PC-9 (cell line): ENCODE measurements at places on chromosomes 12 and 14. TPM values are rescaled to one million over a fixed set of nuclear protein-coding genes. Genes with fewer than 3 reads are reported as not detected.

- H3K36me3 ChIP-seq: no peaks in the 10 kb centered on the region
- no peak for DNase-seq
- peaks cover 16% of the 10 kb centered on the region for H3K27me3 ChIP-seq
Observed at GRCh38 chr14:96592591-96593386, 90.6 kb downstream of the PAPOLA start.

- peak overlapping the region; percentile 80 for H3K27ac ChIP-seq
- peaks cover 21% of the 10 kb centered on the region for H3K4me1 ChIP-seq
- DNase-seq: peak; percentile 66
Observed at GRCh38 chr12:64610660-64611340, 505 bp downstream of the RASSF3 start.

INHBE gene
- total RNA-seq: 0.73 and 0.90 TPM in 2 replicates

COQ6 gene
- 25.4 and 25.7 TPM in 2 replicates for total RNA-seq

DNA sequence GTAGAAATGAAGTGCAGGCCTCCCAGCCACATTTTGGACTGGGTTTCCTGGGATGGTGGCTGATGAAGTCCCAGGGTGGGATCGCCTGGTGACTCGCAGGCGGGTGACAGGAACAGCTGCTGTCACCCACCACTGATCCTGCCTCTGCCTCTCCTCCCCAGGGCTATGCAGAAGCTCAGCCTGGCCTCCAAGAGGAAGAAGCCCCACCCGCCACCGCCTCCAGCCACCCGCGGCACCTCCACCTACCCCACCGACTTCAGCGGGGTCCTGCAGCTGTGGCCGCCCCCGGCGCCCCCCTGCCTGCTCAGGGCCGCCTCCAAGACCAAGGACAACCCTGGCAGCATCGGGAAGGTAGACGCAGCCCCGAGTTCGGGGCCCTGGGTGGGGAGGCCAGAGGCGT, 28.3 kb downstream of the KIF26A start:
- H3K27ac ChIP-seq: no peak overlapping the region
- H3K4me1 ChIP-seq: peaks cover 6% of the 10 kb centered on the region; the same call in 1 of the 2 replicates
- no peak for DNase-seq
- peaks cover 88% of the 10 kb centered on the region for H3K27me3 ChIP-seq
- H3K36me3 ChIP-seq: no peaks in the 10 kb centered on the region
- no peak overlapping the region for H3K4me3 ChIP-seq

DNA sequence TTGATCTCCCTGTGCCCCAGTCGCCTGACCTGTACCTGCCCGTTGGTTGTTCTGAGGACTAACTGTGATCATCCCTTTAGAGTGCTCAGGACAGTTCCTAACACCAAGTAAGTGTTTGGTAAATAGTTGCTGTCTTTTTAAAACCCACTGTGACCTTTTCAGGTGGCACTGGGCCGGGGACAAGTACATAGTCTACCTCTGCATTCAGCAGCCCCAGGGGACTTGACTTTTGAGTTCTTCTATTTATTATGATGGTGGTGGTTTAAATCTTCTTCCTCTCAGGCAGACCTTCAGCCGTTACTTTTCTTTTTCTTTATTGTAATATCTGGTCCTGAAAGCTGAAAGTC, 38.8 kb downstream of the EVL start:
- no peaks in the 10 kb centered on the region for H3K4me1 ChIP-seq
- no peak overlapping the region for H3K4me3 ChIP-seq
- DNase-seq: no peak
- no peaks in the 10 kb centered on the region for H3K36me3 ChIP-seq

- H3K27ac ChIP-seq: no peak overlapping the region
- no peaks in the 10 kb centered on the region for H3K36me3 ChIP-seq
- peaks cover 19% of the 10 kb centered on the region; the same call in 1 of the 2 replicates for H3K27me3 ChIP-seq
- DNase-seq: no peak
Observed at GRCh38 chr14:104134061-104134965, 4.1 kb upstream of the KIF26A start.

CLEC2D gene
- total RNA-seq: 32.6 and 37.8 TPM in 2 replicates

EID3 gene
- 42.4 and 47.4 TPM in 2 replicates for total RNA-seq

GRCh38 chr12:12759234-12759915, 26.1 kb upstream of the APOLD1 start:
- H3K4me3 ChIP-seq: no peak overlapping the region
- H3K27ac ChIP-seq: peak overlapping the region; percentile 87
- H3K4me1 ChIP-seq: peaks cover 27% of the 10 kb centered on the region
- no peaks in the 10 kb centered on the region for H3K27me3 ChIP-seq
- DNase-seq: no peak

GRCh38 chr12:5723711-5724252, 221.3 kb downstream of the ANO2 start:
- no peaks in the 10 kb centered on the region for H3K36me3 ChIP-seq
- DNase-seq: no peak
- no peak overlapping the region for H3K4me3 ChIP-seq
- peaks cover 90% of the 10 kb centered on the region for H3K27me3 ChIP-seq

GRCh38 chr14:36270191-36270590, 50.2 kb downstream of the MBIP start:
- no peaks in the 10 kb centered on the region for H3K36me3 ChIP-seq
- no peak for DNase-seq
- no peaks in the 10 kb centered on the region for H3K27me3 ChIP-seq
- no peak overlapping the region for H3K4me3 ChIP-seq
- no peaks in the 10 kb centered on the region for H3K4me1 ChIP-seq
- H3K27ac ChIP-seq: no peak overlapping the region

DNA sequence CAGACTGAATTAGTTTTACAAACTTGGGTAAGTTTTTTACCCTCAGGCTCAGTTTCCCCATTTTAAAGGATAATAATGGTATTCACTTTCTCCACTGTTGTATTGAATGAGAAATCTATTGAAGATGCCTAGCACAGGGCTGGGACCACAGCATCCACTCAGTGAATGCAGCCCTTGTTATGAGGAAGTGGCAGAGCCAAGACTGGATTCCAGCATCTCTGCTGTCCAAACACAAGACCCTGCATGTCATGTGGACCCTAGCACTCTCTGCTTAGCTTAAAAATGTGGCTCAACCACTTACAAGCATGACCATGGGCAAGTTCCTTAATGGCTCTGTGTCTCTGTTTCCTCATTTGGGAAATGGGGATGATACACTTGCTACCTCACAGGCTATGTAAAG, 24.1 kb upstream of the TRIM9 start:
- no peaks in the 10 kb centered on the region for H3K36me3 ChIP-seq
- H3K27me3 ChIP-seq: no peaks in the 10 kb centered on the region
- DNase-seq: no peak
- H3K4me3 ChIP-seq: no peak overlapping the region
- H3K27ac ChIP-seq: no peak overlapping the region

DNA sequence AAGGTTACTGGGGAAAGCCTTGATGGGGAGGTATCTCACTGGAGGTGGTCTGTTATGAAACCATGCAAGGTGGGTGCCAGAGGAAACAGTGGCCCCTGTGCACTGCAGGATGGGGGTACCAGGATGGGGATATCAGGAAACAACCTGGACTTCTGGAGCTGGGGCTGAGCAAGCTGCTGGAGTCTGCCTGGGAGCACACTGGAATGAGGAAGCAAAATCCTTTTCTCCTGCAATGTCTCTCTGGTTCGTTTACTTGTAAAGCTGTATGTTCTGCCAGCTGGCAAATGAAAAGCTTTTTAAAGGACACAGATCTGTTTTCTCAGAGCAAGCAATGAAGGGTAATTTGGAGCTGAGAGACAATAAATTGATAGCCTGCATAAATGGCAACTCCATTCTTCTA, 23.2 kb upstream of the SERPINA1 start:
- DNase-seq: no peak
- H3K27me3 ChIP-seq: no peaks in the 10 kb centered on the region
- no peak overlapping the region for H3K4me3 ChIP-seq
- H3K36me3 ChIP-seq: no peaks in the 10 kb centered on the region
- H3K4me1 ChIP-seq: no peaks in the 10 kb centered on the region

P2RX7 gene
- 2.2 and 3.2 TPM in 2 replicates for total RNA-seq

DNA sequence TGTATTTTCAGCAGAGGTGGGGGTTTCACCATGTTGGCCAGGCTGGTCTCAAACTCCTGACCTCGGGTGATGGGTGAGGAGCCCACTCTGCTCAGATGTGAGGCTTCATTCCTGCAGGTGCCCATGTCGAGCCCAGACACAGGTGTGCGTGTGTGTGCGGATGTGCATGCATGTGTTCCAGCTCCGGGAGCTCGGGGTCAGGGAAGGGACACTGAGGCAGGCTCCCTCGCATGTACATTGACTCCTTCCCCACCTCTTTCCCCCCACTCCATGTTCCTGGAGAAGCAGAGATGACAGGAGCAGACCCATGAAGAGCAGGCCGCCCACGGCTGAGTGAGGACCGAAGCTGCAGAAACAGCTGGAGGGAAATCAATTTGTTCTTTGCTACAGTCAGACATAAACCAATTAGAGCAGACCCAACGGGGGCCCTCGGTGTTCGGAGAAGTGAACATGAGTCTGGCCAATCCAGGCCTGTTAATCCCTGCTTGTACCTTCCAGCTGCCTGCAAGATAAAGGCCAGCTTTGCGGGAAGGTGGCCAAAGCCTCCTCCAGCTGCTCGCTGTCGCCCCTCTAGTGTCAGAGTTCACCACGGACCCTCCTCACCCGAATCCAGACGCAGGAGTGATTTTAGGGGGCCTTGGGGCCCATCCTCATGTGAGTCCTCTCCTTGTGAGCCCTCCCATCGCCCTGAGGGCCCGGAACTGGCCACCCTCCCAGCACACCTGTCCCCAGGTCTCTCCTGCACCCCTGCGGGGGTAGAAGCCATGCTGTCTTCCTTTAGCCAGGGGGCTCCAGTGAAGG, 321.0 kb upstream of the RTL1 start:
- H3K4me3 ChIP-seq: no peak overlapping the region
- no peaks in the 10 kb centered on the region for H3K36me3 ChIP-seq
- no peaks in the 10 kb centered on the region for H3K4me1 ChIP-seq
- DNase-seq: no peak
- no peaks in the 10 kb centered on the region for H3K27me3 ChIP-seq
- H3K27ac ChIP-seq: no peak overlapping the region

DNA sequence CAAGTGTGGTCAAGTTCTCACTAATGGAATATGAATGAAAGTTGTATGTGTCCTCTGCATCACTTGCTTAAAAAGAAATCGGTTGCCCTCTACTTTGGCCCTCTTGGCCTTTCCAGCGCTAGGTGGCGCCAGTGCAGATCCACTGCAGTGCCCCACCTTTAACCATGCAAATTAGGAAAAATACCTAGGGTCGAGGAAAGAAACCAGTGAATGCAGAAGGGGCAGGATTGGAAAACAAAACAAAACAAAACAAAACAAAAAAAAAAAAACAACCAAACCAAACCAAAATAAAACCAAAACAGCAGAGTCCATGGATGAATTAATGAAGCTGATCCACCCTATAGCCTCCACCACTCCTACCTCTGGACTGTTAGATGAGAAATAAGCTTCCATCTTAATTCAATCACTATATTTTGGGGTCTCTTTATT, 12.9 kb upstream of the NEMF start:
- no peaks in the 10 kb centered on the region for H3K36me3 ChIP-seq
- H3K27me3 ChIP-seq: no peaks in the 10 kb centered on the region
- peaks cover 42% of the 10 kb centered on the region for H3K4me1 ChIP-seq
- H3K4me3 ChIP-seq: no peak overlapping the region

GRCh38 chr14:91398707-91399106, 18.9 kb downstream of the CCDC88C start:
- H3K4me3 ChIP-seq: no peak overlapping the region
- no peak for DNase-seq
- no peaks in the 10 kb centered on the region for H3K36me3 ChIP-seq

- H3K4me1 ChIP-seq: 0 out of 2 replicates have a peak, but pooled peaks cover under 1% of the 10 kb centered on the region
- H3K4me3 ChIP-seq: no peak overlapping the region
- H3K36me3 ChIP-seq: no peaks in the 10 kb centered on the region
Observed at GRCh38 chr12:127235761-127236160, 1031.2 kb upstream of the TMEM132C start.

DNA sequence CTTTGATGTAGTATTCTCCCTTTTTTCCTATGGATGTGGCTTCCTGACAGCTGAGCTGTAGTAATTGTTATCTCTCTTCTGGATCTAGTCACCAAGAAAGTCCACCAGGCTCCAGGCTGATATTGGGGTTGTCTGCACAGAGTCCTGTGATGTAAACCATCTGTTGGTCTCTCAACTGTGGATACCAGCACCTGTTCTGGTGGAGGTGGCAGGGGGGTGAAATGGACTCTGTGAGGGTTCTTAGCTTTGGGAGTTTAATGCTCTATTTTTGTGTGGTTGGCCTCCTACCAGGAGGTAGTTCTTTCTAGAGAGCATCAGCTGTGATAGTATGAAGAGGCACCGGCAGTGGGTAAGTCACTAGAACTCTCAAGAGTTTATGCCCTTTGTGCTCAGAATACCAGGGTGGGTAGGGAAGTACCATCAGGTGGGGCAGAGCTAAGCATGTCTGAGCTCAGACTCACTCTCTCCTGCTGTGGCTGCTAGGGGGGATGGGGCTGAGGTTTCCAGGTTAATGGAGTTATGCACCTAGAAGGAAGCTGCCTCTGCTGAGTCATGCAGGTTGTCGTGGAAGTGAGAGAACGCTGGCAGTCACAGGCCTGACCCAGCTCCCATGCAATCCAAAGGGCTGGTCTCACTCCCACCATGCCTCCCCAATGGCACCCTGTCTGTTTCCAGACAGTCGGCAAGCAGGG, 3.0 kb upstream of the TAS2R14 start:
- no peaks in the 10 kb centered on the region for H3K27me3 ChIP-seq
- peaks cover 32% of the 10 kb centered on the region for H3K4me1 ChIP-seq
- H3K27ac ChIP-seq: peak overlapping the region; percentile 87
- no peak overlapping the region for H3K4me3 ChIP-seq
